ENCODE measurements at places on chromosomes 16 and 17.

GRCh38 chr17:63279498-63280230 lies 166.4 kb downstream of the CYB561 start:
- DNase-seq = no peak

- no peak for DNase-seq
These were observed 3.3 kb downstream of the STX4 start for GRCh38 chr16:31036691-31037090.

DNA sequence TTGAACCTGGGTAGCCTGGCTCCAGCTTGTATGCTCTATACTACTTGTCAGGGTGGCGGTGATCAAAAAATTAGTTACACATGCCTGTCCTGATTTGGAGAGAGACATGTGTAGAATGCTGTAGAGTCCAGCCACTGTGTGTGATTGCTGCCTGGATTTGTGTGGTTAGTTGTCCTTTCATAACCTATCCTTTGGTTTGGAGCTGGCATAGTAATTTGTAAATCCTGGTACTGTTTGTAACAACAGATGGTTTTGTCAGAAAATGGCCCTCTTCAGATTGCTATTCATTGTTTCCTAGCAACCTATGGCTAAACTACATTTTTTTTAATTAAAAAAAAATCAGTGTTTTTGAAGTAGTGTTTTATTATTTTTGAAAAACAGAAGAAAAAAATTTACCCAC lies 30.5 kb downstream of the ETV4 start:
- DNase-seq = peak; percentile 12

DNA sequence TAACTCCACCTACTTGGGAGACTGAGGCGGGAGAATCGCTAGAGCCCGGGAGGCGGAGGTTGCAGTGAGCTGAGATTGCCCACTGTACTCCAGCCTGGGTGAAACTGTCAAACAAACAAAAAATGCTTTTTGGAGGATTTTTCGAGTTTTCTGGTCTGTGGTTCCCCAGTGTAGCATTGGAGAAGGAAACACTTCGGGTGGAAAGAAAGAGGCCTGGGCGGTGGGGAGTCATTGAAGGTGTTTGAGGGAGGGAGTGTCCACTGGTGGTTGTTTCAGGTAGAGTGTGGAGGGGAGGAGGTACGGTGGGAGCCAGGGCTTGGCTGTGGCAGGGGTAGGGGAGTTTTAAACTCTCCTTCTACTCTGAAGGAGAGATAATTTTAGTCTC lies 1.2 kb downstream of the RNF213 start:
- DNase-seq = no peak

- DNase-seq = no peak
These were observed 135.8 kb downstream of the CDH8 start for GRCh38 chr16:61900482-61900881.

GRCh38 chr16:27408602-27409031 lies 6.6 kb downstream of the IL21R start:
- no peak for DNase-seq

DNA sequence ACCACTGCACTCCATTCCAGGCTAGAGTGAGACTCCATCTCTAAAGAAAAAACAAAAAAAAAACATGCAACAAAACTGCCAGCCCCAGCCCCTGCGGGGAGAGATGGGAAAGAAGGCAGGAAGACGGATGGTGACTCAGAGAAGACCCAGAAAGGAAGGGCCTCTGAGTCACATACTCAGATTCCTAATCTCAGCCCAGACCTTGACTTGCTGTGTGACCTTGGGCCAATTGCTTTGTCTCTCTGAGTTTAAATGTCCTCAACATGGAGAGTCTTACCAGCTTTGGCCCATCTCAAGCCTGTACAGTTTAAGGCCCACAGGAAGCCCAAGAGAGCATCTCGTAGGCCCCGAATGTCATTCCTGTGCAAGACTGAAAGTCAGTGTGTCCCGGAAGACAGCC lies 86.5 kb upstream of the LHX1 start:
- no peak for DNase-seq

DNA sequence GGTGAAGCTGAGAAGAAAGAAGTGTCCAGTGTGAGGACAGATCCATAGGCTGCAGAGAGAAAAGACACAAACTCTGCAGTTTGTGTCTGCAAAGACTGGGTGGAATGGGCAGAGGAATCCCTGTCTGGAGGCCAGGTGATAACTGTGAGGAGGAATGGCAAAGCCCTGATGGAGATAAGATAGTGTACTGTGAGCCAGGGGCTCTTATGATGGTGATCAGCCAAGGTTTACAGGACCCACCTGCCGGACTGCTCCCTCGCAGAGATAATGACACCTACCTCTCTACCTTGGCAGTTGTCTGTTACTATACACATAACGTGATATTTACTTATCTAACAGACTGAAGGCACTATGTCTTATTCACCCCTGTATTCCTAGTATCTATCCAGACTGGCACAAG lies 92.6 kb upstream of the ASIC2 start:
- no peak for DNase-seq

DNA sequence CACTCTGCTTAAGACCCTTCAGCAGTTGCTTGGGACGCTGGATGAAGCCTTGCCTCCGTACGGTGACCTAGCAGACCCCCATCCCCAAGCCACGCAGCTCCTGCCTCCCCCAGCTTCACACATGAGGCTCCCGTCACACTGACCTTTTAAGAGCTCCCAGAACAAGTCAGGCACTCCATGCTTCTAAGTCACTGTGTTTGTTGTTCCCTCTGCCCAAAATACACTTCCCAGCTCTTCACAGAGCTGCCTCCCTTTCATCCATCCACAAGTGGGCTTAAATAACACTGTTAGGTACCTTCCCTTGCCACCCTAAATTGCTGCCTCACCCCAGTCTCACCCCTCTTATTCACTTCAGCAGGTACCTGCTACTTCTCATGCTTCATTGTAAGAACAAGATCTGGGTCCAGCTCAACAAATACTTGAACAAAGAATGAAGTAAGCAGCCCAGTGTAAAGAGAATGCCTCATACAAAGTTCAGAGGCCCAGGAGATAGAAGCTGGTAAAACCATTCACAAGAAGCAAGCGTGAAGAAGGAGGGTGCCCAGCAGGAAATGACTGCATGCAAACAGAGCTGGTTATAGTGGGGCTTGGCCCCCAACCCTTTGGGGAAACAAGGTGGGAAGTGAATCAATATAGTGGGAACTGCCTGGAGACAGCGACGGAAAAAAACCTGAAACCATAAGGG lies 5.8 kb downstream of the ZC3H7A start:
- no peak for DNase-seq

DNA sequence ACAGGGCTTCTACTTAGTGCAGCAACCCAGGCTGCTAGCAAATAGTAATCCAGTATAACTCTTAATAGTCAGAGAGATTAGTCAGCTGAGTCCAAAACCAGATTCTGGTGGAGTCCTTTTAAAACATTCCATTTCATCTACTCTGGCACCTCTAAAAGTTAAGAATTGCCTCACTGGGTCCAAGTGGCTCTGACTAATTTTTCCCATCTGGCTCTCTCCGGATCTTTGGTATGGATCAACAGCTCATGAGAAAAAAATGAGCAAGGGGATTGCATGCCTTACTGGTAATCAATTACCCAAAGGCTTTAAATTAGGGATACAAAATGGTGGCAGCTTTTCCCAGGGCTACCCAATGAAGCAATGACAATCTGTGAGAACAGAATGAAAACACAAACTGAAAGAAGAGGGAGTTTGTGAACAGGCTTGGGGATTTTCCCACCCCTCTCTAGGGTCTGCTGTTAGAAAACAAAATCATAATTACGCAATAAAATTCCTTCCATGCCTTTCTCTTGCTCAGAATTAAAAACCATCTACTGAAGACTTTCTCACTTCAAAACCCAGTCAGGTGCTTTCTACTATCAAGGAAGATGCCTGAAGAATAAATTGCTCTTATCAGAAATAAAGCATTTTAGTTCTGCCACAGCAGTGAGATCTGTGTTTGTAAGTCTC lies 84.6 kb upstream of the PMFBP1 start:
- no peak for DNase-seq

DNA sequence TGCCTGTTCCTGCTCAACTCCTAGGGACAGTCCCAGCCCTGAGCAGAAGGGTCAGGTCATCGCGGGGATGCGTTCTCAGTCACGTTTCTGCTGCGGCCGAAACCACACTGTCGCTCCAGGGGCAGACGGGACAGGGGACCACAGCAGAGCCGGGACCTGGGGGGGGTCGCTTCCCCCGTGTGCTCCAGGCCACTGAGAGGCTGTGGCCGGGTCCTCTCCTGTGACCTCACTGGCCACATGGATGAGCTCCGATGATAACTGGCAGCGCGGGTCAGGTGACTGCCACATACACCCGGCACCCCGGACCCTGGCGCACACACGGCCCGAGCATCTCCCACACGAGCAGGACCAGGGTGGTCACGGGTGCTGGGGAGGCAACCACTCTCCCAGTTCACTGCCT lies 12.8 kb downstream of the GNPTG start:
- no peak for DNase-seq

- DNase-seq = no peak
These were observed 71.3 kb upstream of the CDH5 start for GRCh38 chr16:66295213-66295612.

DNA sequence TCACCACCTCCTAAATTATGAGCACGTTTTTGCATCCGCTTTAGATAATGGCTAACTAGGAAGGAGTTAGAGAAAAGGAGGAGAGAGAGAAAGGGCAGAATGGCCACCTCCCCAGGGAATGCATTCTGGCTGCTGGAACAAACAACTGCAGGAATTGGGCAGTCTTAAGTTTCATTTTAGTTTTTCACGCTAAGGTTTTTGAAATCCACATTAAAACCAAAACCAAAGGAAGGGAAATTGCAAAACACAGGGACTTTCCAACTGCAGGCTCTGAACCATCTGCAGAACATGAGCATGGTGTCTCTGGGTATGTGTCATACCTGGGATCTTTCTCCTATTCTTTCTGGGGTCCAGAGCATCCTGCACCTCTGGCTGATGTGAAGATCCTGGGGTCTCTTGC lies 12.1 kb upstream of the CCL8 start:
- no peak for DNase-seq

DNA sequence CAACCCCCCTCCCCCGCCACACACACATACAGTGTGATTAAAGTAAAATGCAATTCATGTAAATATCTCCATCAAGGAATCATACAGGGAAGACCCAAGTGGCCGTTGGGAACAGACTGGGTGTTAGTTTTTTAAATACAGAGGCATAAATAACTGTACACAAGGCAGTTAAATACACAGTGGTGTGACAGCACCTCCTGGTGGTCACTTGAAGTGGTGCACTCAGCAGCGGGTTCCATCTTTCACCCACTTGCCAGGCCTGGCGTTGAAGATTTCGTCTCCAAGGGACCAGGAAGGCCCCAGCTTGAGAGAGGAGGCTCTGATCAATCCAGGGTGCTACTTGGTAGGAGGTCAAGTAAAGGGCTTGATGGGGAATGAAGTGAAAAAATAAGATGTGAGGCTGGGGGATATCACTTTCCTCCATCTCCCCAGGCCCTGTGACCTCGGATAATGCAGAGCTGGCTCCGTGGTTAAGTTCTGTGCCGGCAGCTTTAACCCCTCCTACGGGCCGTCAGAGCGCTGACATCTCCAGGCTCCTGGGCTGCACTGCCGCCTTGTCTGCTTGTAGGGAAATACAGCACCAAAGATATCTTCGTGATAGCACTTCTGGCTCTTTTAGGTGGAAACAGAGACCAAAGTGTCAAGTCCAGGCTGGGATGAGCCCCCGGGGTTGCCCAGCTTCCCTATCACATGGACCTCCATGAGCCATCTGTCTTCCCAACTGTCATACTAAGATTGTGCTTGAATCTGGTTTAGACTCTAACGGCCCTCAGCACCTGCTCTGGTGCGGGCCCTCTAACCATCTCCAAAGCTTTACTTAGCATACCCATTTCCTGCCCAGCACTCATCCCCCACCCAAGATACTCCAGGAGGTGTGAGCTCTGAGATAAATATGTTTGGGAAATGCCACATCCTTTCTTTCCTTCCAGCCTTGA lies 20.7 kb downstream of the LGALS9 start:
- peak; percentile 66 for DNase-seq

DNA sequence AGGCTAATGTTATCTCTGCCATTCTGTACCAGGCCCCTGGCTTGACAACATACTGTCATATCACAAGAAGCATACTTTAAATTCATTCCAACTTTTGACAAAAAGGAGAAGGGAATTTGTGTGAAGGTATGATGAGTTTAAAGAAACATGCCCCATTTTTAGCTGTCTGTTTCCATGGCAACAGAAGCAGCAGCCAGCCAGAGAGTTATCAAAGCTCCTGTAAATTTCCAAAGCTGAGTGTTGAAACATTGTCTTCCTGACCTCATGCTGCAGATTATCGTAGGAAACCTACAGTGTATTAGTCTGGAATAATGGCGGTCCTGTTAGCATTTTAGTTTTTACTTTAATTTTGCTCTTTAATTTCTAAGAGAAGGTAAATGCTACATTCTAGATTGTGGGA lies 124.9 kb downstream of the MRTFB start:
- peak; percentile 23 for DNase-seq

DNA sequence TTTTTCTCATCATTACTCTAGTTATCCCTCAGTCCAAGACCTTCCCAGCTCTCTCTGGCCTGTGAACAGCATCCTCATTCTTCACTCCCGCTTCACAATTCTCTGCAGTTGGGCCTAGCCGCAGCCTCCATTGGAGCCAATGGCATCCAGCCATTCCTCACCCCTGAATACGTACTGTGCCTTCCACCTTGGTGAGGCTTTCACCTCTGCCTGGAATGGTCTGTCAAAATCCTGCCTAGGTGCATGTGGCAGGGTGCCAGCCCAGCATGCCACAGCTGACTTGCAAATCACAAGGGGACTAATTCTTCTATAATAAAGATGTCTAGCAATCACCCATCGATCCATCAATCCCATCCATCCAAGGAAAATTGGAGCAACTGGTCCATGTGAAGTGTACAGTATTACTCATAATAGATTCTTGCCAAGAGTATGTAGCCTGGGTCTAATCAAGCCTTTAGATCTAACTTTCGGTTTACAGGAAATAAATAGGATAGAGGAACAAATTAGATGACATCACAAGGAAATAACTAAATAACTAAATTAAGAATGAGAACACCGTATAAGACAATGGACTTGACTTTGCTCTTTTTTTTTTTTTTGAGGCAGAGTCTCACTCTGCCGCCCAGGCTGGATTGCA lies 5.1 kb upstream of the CX3CL1 start:
- no peak for DNase-seq

DNA sequence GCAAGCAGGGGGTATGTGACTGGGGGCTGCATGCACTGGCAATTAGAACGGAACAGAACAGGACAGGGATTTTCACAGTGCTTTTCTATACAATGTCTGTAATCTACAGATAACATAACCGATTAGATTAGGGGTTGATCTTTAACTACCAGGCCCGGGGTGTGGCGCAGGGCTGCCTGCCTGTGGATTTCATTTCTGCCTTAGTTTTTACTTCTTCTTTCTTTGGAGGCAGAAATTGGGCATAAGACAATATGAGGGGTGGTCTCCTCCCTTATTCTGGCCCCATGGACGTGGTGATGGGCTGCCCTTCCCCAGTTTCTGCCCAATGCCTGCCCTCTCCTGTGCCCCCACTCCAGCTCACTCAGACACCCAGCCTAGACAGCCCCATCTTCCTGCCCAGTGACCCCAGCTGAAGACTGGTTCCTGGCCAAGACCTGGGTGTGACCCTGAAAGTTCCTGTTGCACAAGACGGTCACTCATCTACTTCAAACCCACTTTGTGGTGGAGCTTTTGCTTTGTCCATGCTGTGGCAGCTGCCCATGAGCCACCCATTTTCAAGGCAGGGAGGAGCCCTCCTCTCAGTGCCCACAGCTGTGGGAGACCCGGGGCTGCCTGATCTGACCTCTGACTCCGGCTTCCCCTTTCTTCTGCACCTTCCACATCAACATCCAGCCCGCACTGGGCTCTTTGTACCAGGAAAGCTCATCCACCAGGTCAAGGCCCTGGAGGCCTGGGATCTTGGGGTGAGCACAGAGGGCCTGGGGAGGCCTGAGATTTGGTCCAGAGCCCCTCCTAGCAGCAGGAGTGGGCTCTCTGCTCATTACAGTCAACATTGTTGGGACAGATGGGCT lies 18.6 kb downstream of the ALOX12B start:
- no peak for DNase-seq

- no peak for DNase-seq
These were observed 3.9 kb upstream of the SMPD3 start for GRCh38 chr16:68452176-68452575.
